ENCODE measurements at places on chromosomes 12 and 14. TPM values are rescaled to one million over a fixed set of nuclear protein-coding genes. Genes with fewer than 3 reads are reported as not detected.

GRCh38 chr14:68950111-68950510 lies 29.0 kb downstream of the ACTN1 start:
- no peak for DNase-seq

DNA sequence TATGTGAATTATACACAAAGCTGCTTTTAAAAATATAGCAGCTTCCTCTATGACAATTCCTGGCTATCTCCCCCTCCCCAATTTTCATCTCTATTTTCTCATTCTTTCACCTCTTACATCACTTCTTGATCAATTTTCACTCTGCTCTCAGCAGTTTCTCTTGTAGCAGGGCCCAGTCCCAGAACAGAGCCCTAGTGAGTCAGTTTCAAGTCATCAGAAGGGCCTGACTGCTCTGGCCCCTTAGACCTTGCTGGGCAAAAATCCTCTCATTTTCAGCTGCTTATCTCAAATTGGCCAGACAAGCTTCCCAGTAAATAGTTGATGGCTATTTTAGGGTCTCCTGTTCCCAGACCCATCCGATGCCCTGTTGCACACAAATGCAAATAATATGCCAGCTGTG lies 101.4 kb downstream of the TTC7B start:
- DNase-seq: no peak

RIMKLB gene
- 164 TPM for total RNA-seq

LGMN gene
- 28.9 TPM for total RNA-seq

DNA sequence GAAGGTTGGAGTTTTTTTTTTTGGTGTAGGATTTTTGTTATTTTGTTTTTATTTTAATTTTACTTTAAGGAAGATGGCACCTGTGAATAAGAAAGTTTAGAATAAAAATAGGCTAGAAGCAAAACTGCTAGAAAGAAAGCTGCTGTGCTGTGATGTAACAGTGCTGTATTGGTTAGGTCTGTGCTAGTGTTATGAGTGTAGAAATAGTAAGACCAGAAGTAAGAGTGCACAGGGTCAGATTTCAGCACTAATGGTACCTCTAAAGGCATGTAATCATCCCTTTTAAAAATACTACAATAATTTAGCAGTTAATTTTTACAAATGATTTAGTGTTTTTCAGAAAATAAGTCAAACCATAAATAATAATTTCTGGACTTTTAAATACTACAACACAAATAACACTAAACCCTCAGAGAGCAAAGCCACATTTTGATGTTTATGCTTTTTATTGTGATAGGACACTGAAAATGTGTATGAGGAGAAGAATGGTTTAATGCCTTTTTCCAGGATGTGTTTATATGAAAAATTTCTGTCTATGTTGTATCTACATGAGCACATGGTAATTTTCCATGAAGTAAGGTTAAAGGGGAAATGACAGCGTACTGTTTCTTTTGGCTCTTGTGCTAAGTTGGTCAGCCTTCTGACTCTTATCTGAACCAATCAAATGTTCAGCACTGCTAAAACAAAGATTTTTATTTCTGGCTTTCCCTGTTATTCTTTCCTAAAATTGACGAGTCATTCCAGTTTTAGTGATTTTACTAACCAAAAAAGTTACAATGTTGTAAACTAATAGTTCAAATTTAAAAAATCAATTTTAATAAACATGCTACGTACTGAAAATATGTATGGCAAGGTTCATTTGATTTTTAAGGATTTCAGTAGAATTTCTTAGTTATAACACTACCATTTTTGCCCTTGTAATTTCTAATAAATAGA lies 96.1 kb downstream of the PPHLN1 start:
- DNase-seq: no peak

SLC6A13 gene
- total RNA-seq: 12.2 TPM

DNA sequence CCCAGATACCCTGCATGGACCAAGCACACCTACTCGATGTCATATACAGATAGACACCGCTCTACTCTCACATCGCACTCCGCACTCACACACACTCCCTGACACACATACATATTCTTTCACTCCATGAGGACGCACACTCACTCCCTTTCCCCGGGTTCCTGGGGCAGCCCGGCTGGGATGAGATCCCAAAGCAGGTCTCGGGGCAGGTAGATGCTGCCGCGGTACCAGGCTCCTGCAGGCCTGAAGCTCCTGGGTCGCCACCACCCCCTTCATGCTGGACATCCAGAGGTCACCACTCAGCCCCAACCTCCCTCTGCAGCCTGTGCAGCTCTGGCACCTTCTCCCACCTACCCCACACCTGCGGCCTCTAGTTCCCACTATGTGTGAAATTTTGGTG lies 2.3 kb downstream of the C1QL4 start:
- no peak for DNase-seq

GRCh38 chr12:13223179-13223804 lies 26.8 kb downstream of the EMP1 start:
- DNase-seq: no peak

BDKRB2 gene
- total RNA-seq: 0.41 TPM

TUBA1B gene
- 1,528 TPM for total RNA-seq

DNA sequence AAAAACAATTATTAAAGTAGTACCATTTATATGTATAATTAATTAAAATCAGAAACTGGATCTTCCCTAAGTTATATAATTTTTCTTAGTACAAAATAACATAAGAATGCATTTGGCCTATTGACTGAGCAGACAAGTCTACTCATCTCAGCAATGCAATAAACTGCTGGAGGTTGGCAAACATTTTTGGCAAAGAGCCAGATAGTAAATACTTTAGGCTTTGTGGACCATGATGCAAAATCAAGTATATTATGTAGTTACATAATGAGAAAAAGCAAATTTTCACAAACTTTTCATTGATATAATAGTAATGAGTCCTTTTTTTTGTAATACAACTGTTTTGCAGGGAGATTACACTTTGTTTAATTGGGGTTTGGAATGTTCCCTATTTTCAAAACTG lies 30.9 kb downstream of the ERGIC2 start:
- DNase-seq: no peak

TAS2R7 gene
- total RNA-seq: 0.41 TPM

ADAM21 gene
- under 0.01 TPM for total RNA-seq

- no peak for DNase-seq
These were observed 54.1 kb upstream of the ASPG start for GRCh38 chr14:104031384-104031783.

ZNF385A gene
- 1.2 TPM for total RNA-seq

- no peak for DNase-seq
These were observed 177.2 kb upstream of the NPAS3 start for GRCh38 chr14:32761381-32761968.

CRY1 gene
- 41.2 TPM for total RNA-seq

DNA sequence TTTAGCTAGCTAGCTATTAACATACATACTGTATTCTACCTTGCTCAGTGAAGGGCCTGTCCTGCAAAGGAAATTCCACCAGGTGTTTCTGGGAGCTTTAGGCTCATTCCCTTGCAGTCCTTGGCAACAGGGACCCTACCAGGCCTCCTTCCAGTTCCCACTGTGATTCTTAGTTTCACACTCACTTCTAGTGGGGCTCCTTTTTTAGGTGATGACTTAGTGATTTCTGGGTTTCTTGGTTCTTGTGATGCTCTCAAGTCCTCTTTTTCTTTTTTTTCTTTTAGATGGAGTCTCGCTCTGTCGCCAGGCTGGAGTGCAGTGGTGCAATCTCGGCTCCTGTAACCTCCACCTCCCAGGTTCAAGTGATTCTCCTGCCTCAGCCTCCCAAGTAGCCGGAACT lies 10.4 kb upstream of the STRN3 start:
- DNase-seq: no peak

DNA sequence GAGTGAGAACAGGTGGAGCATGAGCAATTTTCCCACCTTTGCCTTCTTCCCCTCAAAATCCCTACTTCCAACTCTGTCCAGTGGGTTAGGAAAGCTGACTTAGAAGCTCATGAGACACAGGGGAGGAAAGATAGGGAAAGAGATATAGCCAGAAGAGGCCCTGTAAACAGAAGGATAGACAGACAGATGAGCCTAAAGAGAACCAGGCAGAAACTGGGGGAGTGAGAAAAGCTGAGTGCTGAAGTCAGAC lies 5.0 kb downstream of the AJUBA start:
- DNase-seq: no peak

GRCh38 chr14:105974902-105975301 lies 448.5 kb downstream of the TMEM121 start:
- DNase-seq: no peak

DNA sequence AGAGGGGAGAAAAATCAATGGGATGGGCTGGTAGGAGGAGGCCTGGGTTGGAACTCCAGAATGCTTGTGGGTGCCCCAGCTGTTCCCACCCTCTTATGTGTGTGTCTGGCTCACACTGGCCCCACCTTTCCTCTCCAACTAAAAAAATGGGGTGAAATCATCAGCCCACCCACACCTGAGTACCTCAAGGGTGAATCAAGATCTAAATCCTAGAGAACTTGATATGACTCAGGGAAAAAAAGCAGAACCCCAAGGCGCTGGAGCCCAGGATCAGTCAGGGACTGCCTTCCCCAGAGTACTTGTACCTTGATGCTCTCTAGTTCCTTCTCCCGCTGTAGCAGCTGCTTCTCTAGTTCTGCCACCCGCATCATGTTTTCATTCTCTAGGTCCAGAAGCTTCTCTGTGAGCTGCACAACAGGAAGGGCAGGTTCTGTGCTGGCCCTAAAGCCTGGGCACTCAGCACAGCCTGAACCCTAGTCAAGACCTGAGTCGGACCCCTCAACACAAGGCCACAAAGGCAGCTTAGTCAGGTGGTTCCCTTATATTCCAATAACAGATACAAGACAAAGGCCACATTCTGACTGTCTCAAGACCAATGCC lies 29.7 kb downstream of the PRPF40B start:
- DNase-seq: no peak

GRCh38 chr14:72303930-72304329 lies 371.7 kb downstream of the RGS6 start:
- no peak for DNase-seq

PZP gene
- under 0.01 TPM for total RNA-seq

FZD10 gene
- total RNA-seq: 0.41 TPM

DNA sequence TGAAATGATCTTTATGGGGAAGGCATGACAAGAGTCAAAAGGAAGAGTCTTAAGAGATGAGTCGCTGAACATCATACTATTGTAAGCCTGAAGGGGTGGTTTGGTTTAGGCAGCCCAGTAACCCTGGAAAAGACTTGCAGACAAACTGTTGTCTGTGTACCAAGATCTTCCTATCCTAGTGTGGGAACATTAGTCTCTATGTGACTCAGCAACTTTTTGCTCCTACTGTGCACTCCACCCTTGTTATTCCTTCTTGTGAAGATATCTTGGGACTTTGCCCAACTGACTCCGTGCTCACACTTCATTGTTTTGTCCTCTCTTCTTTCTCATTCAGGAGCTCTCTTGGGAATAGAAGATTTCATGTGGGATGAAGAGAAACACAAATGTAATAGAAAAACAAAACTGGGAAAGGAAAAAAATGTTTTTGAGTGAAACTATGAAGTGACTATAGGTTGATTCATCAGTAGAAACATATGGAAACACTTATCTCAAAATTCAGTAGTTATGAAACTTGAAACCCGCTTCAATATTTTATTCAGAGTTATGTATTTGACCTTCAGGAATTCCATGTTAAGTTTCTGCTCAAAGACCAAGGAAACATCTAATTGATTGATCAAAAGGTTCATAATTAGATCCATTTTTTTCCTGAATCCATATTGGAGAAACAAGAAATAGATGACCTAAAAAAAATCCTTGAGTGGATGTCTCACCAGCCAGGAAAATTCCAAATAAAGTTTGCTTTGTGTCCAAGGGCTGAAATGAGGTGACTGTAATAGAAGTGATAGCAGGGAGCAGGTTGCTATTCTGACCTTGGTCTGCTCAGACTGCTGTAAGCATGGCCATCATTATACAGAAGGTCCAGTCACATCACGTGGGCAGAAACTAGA lies 67.2 kb downstream of the BTG1 start:
- DNase-seq: no peak

DNA sequence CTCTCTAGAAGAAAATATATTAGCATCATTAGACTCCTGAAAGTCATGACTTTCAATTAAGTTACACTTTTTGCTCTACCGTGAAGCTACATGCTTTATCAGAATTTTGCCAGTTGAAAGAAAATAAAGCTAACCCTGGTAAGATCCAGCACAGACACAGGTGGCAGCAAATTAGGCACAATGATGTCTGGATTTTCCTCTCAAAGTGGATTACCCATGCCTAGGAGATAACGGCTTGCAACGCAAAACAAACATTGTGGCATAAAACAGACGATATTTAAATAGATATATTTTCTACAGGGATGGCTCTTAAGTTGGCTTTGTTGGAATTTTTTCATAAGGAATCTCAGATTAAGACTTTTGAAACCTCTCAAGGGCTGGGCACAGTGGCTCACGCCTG lies 33.4 kb downstream of the BCAT1 start:
- no peak for DNase-seq

PPP1R3E gene
- total RNA-seq: 4.5 TPM

PNMA1 gene
- 70.5 TPM for total RNA-seq

DNA sequence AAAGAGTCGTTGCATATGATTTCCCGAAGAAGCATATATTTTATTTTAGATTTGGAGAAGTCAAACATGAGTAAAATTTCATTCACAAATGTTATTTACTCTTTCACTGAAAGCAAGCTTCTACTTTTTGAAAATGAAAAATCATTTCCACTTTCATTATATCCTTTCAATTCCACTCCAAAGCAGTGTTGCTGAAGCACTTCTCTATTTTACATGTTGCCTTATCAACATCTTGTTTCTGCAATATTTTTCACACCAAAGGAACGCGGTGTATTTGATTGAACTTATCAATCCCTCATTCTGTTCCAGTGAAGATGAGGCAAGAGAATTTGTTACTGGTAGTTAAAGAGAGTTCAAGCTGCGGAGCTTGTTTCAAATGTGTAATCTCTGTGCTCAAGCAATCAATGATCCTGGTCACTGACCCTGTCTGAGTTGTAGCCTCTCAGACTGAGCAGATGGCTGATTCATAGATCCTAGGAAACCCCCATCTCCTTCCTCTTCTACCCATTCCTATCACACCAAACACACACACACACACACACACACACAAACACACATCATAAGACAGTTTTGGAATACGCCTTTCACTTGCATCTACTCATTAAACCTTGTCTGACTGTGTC lies 236.2 kb upstream of the FLRT2 start:
- DNase-seq: no peak

GRCh38 chr14:104305511-104306449 lies 167.4 kb downstream of the KIF26A start:
- DNase-seq: no peak

- DNase-seq: no peak
These were observed 11.5 kb upstream of the SFSWAP start for GRCh38 chr12:131699434-131699833.

DNA sequence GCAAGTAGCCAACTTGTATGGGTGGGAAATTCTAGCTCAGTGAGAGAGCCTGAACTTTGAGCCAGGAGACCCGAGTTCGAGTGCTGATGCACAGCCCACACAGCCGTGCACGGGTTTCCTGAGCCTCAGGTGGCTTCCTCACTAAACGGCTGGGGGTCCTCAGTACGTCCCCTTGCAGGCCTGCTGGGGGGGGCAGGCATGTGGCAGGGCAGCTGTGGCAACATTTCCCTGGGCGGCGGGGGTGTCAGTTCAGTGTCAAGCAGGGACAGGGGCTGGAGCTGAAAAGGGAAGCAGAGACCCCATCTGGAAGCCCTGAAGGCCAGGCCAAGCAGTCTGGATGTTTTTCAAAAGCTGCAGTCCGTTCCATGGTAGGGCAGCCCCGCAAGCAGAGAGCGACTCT lies 14.6 kb upstream of the DIO3 start:
- DNase-seq: no peak

NKX2-1 gene
- 0.82 TPM for total RNA-seq

GNG2 gene
- total RNA-seq: 400 TPM

HELB gene
- 3.3 TPM for total RNA-seq

- no peak for DNase-seq
These were observed 17.0 kb downstream of the TMEM63C start for GRCh38 chr14:77198561-77198960.

Data from frontal cortex (tissue), 4 donors.